ENCODE measurements at places on chromosomes 16 and 17.

- DNase-seq: no peak
Observed at GRCh38 chr16:50007744-50008143, 17.3 kb upstream of the CNEP1R1 start.

DNA sequence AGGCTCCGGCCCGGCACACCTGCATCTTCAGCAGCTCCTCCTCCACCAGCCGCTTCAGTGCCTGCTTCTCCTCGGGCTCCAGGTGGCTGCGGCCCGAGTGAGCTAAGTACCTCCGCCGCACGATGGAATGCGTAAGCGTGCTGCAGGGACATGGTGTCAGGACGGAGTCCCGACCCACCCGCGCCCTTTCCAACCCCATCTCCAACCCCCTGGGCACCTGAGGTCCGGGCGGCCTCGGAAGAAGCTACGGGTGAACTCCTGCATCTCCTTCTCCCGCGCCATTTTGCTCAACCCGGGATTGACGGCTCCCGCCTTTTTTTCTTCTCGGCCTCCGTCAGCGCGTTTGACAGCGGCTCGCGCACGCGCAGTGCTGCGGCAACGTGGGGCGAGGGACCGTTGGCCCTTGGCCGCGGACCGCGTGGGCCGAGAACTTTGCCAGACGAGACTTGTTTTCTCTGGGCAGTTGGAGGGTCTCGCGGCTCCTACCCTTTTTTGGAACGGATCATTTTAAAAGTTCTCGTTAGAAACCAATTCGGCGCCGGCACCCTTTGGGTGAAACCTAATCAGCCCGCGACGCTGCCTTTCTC lies at the start of gene HIRIP3:
HIRIP3 (minus strand) TSS at position 294 of the 587 bp plus-strand sequence; CDS start at position 282, 12 bp downstream.
- DNase-seq: peak; percentile 74

GRCh38 chr16:78034530-78034929 lies 12.2 kb downstream of the CLEC3A start:
- no peak for DNase-seq

DNA sequence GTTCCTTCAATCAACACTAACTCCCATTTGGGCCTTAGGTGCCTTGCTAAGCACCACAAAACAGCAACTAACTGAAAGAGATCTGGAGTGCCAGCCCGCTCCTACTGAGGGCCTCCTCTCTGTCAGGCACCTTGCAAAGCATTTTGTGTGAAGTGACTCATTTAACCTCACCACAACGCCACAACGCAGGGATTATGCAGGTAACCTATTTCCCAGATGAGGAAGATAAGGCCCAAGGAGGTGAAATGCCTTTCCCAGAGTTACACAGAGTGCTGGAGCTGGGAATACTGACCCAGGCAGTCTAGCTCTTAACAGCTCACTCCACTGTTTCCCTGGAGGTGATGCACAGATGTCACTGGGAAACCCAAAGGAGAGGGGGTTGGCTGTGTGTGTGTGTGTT lies 32.8 kb downstream of the DRC3 start:
- no peak for DNase-seq

GRCh38 chr16:61934601-61935000 lies 101.6 kb downstream of the CDH8 start:
- no peak for DNase-seq
